ENCODE measurements at places on chromosomes 3 and 15.

- peaks cover 12% of the 10 kb centered on the region for H3K4me1 ChIP-seq
- DNase-seq, result no peak
- H3K27ac ChIP-seq, result no peak within 1 kb of the TSS
- peak within 1 kb of the TSS; percentile 35 for H3K4me3 ChIP-seq
Observed at GRCh38 chr3:36763850-36764703, at the start of gene DCLK3. Gene DCLK3 (minus strand): TSS chr3:36764553. CDS start chr3:36764263, 290 bp downstream.

- H3K36me3 ChIP-seq, result peaks cover 36% of the 10 kb centered on the region
- H3K4me1 ChIP-seq, result peaks cover 60% of the 10 kb centered on the region
- H3K27ac ChIP-seq, result no peak overlapping the region
Observed at GRCh38 chr15:77032052-77032646, 37.2 kb downstream of the PSTPIP1 start.

DNA sequence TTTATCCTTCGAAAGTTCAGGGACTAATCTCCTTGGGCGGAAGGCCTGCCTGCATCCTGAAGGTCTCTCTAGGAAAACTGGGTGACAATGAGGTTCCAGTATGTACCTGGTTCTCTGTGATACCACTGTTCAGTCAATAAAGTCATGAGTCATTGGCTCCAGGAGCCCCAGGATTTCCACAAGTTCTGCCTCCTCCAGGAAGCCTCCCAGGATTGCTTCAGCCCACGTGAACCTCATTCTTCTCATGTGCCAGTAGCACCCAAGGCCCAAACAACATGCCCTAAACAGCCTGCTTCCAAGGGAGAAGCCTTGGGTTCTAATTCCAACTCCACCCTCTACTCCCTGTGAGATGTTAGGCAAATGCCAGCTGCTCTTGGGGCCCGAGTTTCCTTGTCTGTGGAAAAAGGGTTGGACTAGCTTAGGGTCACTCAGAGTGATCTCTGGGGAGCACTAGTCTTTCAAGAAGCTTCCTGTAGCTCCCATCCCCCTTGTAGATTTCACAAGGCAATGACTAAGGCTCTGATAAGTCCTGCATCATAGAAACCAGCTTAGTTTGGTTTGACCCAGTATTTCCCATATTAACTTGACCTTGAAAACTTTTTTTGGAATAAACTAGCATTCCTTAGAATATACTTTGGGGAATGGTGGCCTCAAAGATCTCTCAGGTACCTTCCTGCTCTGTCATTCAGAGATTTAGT lies 118.3 kb upstream of the ATP2B2 start:
- H3K4me1 ChIP-seq, result peaks cover 13% of the 10 kb centered on the region
- no peak overlapping the region for H3K27ac ChIP-seq
- H3K36me3 ChIP-seq, result no peaks in the 10 kb centered on the region
- H3K4me3 ChIP-seq, result no peak overlapping the region
- H3K27me3 ChIP-seq, result no peaks in the 10 kb centered on the region

DNA sequence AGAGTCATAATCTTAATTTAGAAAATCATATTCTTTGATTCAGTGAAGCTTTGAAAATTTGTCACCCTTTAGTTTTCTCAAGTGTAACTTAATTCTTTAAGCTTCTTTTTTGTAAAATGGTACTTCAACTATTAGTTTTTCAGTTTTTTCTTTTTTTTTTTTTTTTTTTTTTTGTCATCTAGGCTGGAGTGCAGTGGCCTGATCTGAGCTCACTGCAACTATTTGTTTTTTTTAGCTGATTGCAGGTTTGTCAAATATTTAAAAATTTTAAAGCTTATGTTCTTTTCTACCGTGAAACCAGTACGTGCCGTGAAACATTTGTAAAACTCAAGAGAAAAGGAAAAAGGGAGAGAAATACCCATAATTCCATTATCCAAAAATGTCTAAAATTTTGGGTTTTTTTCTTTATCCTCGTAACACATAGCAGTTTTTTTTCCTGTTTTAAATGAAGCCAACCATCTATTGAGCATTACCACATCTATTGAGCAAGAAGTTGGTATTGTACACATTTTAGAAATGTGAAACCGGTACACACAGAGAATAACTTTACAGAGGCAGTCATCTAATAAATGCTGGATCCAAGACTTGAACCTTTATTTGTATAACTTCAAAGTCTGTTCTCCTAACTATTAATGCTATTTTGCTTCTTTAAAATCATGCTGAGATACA lies 25.7 kb downstream of the ECT2 start:
- DNase-seq, result no peak
- no peaks in the 10 kb centered on the region for H3K27me3 ChIP-seq
- no peaks in the 10 kb centered on the region for H3K4me1 ChIP-seq
- H3K27ac ChIP-seq, result no peak overlapping the region
- no peak overlapping the region for H3K4me3 ChIP-seq

- no peaks in the 10 kb centered on the region for H3K27me3 ChIP-seq
- DNase-seq, result no peak
- peak overlapping the region; percentile 21 for H3K4me3 ChIP-seq
- H3K36me3 ChIP-seq, result no peaks in the 10 kb centered on the region
Observed at GRCh38 chr3:169813278-169813677, 574 bp upstream of the LRRC34 start.

GRCh38 chr3:150345021-150345538 lies 63.0 kb upstream of the TSC22D2 start:
- no peaks in the 10 kb centered on the region for H3K36me3 ChIP-seq
- H3K27me3 ChIP-seq, result no peaks in the 10 kb centered on the region
- DNase-seq, result no peak

- H3K27ac ChIP-seq, result no peak overlapping the region
- no peaks in the 10 kb centered on the region for H3K27me3 ChIP-seq
- no peaks in the 10 kb centered on the region for H3K36me3 ChIP-seq
- no peaks in the 10 kb centered on the region for H3K4me1 ChIP-seq
- peak; percentile 70 for DNase-seq
- no peak overlapping the region for H3K4me3 ChIP-seq
Observed at GRCh38 chr3:89851974-89852621, 744.7 kb downstream of the EPHA3 start.

GRCh38 chr3:58539626-58540025 lies 2.6 kb upstream of the ACOX2 start:
- no peaks in the 10 kb centered on the region for H3K36me3 ChIP-seq
- peaks cover 15% of the 10 kb centered on the region for H3K4me1 ChIP-seq

GRCh38 chr3:49747792-49748480 lies 24.2 kb upstream of the GMPPB start:
- H3K4me3 ChIP-seq, result no peak overlapping the region
- H3K27ac ChIP-seq, result no peak overlapping the region
- no peaks in the 10 kb centered on the region for H3K27me3 ChIP-seq
- H3K4me1 ChIP-seq, result no peaks in the 10 kb centered on the region

- peaks cover 5% of the 10 kb centered on the region for H3K4me1 ChIP-seq
- no peak overlapping the region for H3K27ac ChIP-seq
- DNase-seq, result no peak
- no peak overlapping the region for H3K4me3 ChIP-seq
- H3K36me3 ChIP-seq, result no peaks in the 10 kb centered on the region
Observed at GRCh38 chr3:140467796-140468315, 210.0 kb upstream of the TRIM42 start.

- no peaks in the 10 kb centered on the region for H3K27me3 ChIP-seq
- H3K4me3 ChIP-seq, result no peak overlapping the region
- no peak overlapping the region for H3K27ac ChIP-seq
- no peak for DNase-seq
Observed at GRCh38 chr3:121852256-121852655, 17.2 kb downstream of the EAF2 start.

DNA sequence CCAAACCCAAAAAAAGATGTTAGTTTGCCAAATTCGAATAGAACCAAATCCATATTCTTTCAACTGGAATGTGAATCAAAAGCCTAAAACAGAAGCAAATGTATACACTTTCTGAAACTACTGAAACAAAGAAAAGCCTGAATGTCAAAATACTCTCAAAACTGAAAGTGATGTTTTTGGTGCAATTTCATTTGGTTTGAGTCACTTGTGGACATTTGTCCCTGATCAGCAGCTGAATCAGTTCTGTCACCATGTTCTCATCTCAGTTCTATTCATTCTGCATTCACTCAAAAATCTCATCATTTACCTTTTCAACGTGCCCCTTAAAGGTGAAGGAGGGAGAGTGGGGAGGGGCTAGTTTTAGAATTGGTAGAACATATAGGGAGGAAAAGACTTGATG lies 266.8 kb downstream of the ABHD5 start:
- no peak overlapping the region for H3K4me3 ChIP-seq
- H3K27me3 ChIP-seq, result no peaks in the 10 kb centered on the region

DNA sequence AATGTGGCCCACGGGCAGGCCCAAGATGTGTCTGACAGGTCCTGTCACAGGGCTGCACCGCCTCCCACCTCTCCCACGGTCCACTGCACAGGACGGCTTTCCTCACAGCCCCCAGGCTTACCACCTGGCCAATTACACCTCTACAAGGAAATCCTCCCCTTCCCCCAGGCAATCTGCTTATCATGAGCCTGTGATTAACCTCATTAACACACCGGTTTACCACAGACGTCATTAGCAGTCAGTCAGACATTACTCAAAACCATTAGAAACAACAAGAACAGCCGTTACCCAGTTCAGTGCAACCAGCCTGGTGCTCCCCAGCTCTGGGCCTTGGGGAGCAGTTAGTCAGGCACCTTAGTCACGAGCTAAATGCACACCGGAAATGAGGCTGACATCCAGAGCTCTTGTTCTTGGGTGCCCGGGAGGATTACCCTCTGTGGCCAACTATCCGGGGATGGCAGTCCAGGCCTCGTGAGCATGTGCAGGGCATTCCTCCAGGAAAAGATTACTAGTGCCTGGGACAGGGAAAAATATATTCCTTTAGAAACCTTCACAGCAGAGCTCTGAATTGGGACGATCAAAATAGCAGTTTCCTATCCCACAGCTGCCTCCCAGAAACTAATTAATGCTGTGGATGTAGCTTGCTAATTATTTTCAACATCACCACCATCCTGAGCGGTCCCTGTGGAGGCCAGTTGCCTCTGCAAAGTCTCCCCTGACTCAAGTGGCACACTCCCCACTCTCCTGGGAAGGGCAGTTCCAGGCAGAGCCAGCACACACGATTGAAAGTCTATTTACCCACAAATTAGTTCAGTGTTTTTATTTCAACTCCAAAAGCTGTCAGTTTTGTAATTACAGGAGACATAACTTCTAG lies 117.4 kb upstream of the ZBED2 start:
- no peak overlapping the region for H3K27ac ChIP-seq
- H3K4me1 ChIP-seq, result peaks cover 13% of the 10 kb centered on the region
- H3K36me3 ChIP-seq, result no peaks in the 10 kb centered on the region
- H3K4me3 ChIP-seq, result no peak overlapping the region
- no peaks in the 10 kb centered on the region for H3K27me3 ChIP-seq

- peak overlapping the region; percentile 61 for H3K4me3 ChIP-seq
- no peaks in the 10 kb centered on the region for H3K27me3 ChIP-seq
- peaks cover 10% of the 10 kb centered on the region for H3K4me1 ChIP-seq
- DNase-seq, result no peak
- H3K36me3 ChIP-seq, result peaks cover 2% of the 10 kb centered on the region
Observed at GRCh38 chr3:119240101-119240590, 532 bp downstream of the B4GALT4 start.

DNA sequence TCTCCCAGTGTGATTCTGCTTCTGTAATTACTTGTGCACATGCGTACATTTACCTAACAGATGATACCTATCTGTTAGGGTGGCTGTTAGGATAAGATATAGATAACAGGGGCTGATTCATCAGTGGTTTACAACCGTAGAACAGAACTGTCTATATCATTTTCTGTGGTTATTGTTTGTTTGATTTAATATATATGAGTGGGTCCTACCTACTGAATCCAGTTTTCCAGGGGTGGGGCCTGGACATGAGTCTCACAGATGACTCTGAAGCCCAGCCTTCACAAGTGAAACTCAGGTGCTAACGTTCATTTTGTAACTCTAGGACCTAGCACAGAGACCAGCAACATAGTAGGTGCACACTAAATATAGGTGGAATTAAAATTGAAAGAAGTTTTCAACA lies 10.4 kb upstream of the ACAP2 start:
- no peak overlapping the region for H3K4me3 ChIP-seq
- no peak for DNase-seq
- no peaks in the 10 kb centered on the region for H3K4me1 ChIP-seq
- H3K27ac ChIP-seq, result no peak overlapping the region

DNA sequence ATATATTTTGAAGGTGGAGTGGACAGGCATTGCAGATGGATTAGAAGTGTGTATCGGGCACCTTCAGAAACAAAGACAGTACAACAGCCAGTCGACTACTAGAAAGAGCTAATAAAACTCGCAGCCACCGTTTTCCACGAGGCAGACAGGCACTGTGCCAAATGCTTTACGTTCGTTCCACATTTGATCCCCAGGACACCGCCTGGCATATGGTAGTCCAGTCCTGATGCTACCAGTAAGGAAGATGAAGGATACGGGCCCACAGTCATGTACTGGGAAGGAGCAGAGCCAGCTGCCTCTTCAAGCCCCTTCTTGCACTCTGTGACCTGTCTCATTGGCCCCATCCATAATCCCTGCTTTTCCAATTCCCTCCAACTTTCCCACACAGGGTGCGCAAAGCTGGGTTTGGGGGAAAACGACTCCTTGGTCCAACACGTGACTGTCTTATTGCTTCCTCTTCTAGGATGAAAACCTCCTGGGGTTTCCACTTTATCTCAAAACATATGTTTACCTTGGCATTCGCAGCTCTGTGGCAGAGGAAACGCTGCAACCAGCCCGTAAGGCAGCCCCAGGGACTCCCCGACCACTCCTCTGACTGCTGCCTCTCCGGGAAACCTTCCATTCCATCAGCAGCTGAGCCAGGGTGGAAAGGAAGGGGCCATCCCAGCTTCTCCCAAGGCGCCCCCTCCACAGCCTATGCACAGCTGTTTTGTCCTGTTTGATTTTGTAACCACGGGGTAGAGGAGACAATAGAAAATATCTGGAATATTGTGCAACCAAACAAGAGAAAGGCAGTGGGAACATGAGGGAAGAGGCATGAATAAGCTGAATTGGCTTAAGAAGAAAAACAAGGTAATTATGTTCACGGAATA lies 107.4 kb downstream of the ADAMTS17 start:
- no peak overlapping the region for H3K27ac ChIP-seq
- DNase-seq, result no peak
- no peak overlapping the region for H3K4me3 ChIP-seq
- no peaks in the 10 kb centered on the region for H3K36me3 ChIP-seq
- H3K4me1 ChIP-seq, result peaks cover 12% of the 10 kb centered on the region

DNA sequence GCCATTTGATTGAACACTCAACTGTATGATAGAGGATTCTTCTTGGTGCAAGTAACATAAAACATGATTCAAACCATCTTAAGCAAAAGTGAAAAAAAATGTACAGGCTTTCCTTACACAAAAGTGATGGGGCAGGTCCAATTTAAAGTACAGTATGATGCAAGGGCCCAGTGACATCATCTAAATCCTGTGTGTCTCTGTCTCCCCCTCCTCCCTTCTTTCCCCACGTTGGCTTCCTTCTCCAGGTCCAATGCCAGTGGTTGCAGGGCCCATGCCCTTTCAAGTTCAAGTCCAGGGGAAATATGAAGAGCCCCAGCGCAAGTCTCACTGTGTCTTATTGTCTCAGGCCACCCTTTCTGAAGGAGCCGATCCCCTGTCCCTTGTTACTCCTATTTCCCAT lies 332.3 kb downstream of the SHQ1 start:
- H3K4me1 ChIP-seq, result no peaks in the 10 kb centered on the region
- DNase-seq, result no peak
- H3K36me3 ChIP-seq, result no peaks in the 10 kb centered on the region
- H3K27me3 ChIP-seq, result no peaks in the 10 kb centered on the region
